ENCODE measurements at places on chromosomes 6 and 20.
A peak's percentile ranks its signal among the peaks of the same experiment; 100 is the strongest.

- DNase-seq: no peak
Measured at GRCh38 chr20:44849703-44850102, 35.8 kb upstream of the YWHAB start.

GRCh38 chr6:117411474-117411873 lies 14.3 kb downstream of the ROS1 start:
- no peak for DNase-seq

- no peak for DNase-seq
Measured at GRCh38 chr6:62035952-62036351, 250.1 kb downstream of the KHDRBS2 start.

GRCh38 chr20:17648791-17649730 lies 33.0 kb downstream of the RRBP1 start:
- peak; percentile 82 for DNase-seq

DNA sequence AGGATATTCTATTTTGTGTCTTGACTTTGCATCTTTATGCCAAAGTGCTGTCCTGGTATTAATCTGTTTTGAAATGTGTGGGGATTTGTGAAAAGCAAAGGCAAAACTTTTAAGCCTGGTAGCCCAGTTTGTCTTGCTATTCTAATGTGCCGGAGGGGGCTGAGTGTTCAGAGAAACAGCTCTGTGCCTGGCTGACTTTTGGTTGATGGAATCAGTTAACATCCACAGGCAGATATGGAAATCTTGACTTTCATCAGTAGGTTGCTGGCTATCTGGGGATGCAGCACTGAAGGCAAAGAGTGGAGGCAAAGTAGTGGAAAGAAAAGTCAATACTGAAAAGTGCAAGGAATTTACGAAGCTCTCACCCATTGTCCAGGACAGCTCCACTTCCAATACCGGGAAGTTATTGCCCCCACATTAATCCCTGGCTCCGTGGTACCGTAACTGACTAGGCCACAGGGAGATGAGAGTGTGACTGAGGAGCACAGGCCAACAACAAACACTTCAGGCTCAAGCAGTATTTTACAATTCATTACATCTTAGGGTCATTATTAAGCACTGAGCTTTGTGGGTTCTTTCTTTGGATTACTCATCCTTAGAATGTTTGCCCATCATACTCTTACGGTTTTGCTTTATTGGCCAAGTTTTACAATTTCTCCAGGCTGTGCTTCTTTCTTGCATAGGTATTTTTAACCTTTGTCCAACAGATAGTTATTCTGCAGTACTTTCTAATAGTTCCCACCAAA lies 164.6 kb downstream of the MTFR2 start:
- no peak for DNase-seq

Data from spleen (tissue), 13 donors.